ENCODE measurements at places on chromosomes 5 and 9.

- no peak for DNase-seq
Observed at GRCh38 chr5:161713042-161713441, 27.5 kb downstream of the GABRA6 start.

DNA sequence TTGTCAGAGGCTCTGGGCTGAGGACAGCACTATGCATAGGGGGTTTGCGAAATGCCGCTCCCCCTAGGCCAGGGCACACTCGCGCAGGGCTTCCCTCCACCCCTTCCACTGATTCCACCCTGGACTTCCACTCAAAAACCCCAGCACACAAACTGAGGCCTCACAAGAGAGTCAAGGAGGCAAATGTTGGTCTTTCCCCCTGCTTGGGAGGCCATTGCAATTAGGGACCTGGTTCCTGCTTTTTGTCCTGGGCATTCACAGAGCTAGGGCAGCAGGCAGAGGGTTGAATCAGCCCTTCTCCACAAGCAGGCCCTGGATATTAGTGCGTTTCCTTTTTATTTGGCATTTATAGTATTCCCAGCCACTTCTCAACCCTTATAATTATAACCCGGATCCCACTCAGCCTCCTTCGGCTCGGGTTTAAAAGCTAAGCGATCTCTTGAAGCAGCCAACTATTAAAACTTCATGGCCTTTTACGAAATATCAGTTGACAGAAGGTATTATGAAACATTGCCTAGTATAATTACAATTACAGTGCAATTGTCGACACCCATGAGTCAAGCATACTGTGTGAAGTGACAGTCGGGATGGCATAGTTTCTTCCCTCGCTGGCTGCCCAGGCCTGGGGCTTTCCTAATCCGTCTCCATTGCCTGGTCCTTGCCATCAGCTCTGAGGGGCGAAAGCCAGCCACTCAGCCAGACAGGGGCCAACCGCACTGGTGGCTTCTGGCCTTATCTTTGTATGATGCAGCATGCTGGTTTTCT lies 285.5 kb upstream of the MAP3K1 start:
- DNase-seq: no peak

- DNase-seq: no peak
Observed at GRCh38 chr5:109060378-109061025, 312.8 kb downstream of the FER start.

- no peak for DNase-seq
Observed at GRCh38 chr5:78245136-78245535, 49.4 kb downstream of the AP3B1 start.

DNA sequence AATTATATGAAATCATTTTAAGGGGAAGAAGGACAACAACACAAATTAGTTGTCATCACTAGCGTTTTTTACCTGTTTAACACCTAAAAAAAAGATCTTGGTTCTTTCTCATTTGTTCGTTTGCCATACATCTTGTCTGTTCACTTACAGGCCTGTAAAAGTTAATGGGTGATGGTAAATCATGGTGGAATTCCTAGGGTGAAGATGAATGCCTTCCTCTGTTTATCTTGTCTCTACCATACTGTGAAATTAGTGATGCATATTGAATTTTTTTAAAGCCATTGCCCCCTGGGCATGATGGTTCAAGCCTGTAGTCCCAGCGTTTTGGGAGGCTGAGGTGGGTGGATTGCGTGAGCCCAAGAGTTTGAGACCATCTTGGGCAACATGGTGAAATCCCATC lies 46.6 kb downstream of the LRRTM2 start:
- no peak for DNase-seq

DNA sequence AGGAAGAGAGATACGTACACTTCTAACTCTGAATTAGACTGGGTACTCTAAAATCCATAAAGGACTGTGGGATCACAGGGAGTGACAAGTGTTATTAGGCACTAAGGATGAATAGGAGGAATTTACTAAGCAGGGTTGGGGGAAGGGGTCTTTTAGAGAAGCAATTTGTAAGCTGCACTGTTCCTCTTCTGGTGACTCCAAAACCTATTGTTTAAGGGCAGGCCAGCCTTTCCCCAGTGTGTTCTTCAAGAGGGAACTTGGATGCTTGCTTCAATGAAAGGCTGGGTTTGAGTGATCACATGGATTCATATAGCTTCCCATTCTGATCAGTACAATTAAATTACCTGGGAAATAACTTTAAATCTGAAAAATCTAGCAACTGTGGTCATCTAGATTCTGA lies 71.8 kb downstream of the STX17 start:
- DNase-seq: no peak

DNA sequence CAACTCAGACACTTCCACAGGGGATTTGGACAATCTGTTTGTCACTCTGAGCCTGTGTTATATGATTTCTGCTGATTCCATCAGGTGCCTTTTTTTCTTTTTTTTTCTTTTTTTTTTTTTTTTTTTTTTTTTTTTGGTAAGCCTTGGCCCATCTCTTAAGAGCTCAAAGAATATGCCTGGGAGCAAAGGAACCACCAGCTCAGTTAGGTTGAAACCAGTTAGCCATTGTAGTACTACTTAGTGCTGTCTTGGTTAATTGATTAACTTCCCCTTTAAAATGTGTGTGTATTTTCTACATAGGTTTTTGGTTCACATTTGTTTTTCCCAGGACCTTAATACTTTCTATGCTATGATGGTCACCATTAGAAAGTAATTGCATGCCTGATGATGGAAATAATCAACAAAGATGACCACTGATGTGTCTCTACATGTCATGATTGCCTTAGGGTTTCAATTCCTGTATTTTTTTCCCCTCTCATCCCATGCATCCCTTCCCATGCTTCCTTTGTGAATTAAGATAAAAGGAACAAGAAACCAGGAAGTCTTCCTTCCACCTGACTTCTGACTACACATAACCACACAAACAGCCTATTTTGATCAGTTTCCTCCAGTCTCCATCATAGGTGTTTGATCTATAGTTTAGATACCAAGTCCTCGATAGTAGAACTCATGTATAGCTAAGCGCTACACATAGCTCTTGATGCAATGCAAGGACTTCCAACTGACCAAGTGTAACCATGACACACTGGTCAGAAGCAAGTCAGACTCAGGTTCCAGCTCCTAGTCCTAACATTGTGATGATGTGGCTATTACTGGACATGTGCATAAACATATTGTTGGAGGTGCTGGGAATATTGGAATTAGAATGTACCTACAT lies 306.1 kb downstream of the EFNA5 start:
- no peak for DNase-seq

- no peak for DNase-seq
Observed at GRCh38 chr9:112725961-112726360, 8.0 kb upstream of the INIP start.

DNA sequence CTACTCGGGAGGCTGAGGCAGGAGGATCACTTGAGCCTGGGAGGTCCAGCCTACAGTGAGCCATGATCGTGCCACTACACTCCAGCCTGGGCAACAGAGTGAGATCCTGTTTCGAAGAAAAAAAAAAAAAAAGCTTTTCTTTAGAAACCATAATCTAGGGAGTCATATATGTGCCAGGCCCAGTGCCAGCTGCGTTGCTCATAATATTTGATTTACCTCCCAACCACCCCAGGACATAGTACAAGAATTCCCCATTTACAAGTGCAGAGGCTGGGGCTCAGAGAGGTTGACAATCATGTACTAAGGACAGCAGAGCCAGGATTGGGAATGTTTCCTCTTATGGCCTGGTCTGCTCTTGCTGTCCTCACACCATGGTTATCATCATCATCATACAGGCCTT lies 25.1 kb upstream of the TRIM14 start:
- DNase-seq: no peak

Measured in activated CD4-positive, alpha-beta T cell treated with anti-CD3 and anti-CD28 coated beads for 1 hour (primary cell).